ENCODE measurements at places on chromosomes 12 and 14.

- H3K4me1 ChIP-seq, result no peaks in the 10 kb centered on the region
- no peaks in the 10 kb centered on the region for H3K36me3 ChIP-seq
- H3K4me3 ChIP-seq, result no peak overlapping the region
- H3K27me3 ChIP-seq, result peaks cover 8% of the 10 kb centered on the region
Measured at GRCh38 chr12:31011746-31012566, 61.7 kb upstream of the DDX11 start.

DNA sequence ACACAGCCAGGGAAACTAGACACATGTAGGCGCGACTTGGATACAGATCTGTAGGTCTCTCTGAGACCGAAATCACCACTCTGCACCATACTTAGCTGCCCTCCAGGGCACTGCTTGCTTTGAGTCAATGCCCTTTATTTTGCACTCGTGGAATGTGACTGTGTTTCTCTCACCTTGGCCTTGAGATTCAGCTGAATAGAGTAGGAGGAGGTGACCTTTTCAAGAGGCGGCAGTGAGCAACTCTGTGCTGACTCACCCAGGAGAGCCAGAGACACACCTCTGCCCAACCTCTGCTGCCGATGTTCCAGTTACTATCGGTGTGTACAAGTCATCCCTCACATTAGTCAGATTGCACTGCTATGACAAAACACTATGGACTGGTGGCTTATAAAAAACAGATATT is 583.4 kb downstream of the VRK1 start:
- DNase-seq, result no peak
- no peaks in the 10 kb centered on the region for H3K36me3 ChIP-seq
- peaks cover 7% of the 10 kb centered on the region for H3K4me1 ChIP-seq

DNA sequence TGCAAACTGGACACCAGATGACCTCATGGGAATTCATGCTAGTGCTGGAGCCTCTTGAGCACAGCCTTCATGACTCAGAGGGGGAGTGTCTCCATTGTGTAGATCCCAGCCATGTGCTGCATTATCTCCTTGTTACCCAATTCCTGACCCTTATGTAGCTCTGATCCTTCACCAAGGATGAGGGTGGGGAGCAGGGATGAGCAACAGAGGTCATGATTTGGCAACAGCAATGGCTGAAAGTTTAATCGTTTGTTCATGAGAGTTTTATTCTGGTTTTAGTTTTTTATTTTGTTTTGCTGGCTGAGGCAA is 9.5 kb upstream of the BDKRB1 start:
- peaks cover 3% of the 10 kb centered on the region for H3K27me3 ChIP-seq
- H3K36me3 ChIP-seq, result no peaks in the 10 kb centered on the region
- H3K4me1 ChIP-seq, result no peaks in the 10 kb centered on the region
- no peak for DNase-seq
- no peak overlapping the region for H3K27ac ChIP-seq

DNA sequence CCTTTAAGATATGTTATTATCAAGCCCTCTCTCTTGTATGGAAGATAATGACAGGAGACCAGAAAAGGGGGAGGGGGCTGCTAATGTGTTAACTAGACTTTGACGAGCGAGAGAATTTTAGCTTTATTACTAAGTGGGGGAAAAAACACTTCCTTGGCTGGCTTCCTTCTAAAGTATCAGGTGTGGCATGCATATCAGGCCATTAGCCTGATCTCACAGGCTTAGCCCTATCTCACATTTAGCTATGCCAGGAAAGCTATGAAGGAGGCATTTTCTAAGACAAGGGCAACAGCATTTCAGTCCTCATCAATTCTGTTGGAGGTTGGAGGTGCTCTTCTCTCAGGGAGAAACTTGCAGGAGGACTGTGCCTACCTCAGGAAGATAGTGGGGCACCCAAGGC is 9.9 kb downstream of the SSPN start:
- no peak for DNase-seq
- H3K27me3 ChIP-seq, result peaks cover 32% of the 10 kb centered on the region
- no peak overlapping the region for H3K4me3 ChIP-seq
- peak overlapping the region; percentile 39 for H3K27ac ChIP-seq
- no peaks in the 10 kb centered on the region for H3K4me1 ChIP-seq
- H3K36me3 ChIP-seq, result no peaks in the 10 kb centered on the region

DNA sequence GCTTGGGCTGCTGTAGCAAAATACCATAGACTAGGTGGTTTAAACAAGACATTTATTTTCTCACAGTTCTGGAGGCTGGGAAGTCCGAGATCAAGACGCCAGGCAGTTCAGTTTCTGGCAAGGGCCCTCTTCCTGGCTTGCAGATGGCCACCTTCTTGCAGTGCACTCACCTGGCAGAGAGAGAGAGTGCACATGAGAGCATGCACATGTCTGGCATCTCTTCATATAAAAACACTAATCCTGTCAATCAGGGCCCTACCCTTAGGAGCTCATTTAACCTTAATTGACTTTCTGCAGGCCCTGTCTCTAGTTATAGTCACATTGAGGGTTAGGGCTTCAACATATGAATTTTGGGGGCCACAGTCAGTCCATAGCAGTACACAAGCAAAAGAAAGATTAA is 12.4 kb upstream of the EVL start:
- no peak overlapping the region for H3K27ac ChIP-seq
- H3K27me3 ChIP-seq, result no peaks in the 10 kb centered on the region
- H3K4me1 ChIP-seq, result peaks cover 3% of the 10 kb centered on the region
- H3K36me3 ChIP-seq, result no peaks in the 10 kb centered on the region

- no peaks in the 10 kb centered on the region for H3K27me3 ChIP-seq
- no peak for DNase-seq
- no peak overlapping the region for H3K27ac ChIP-seq
- peaks cover 15% of the 10 kb centered on the region for H3K36me3 ChIP-seq
- no peaks in the 10 kb centered on the region for H3K4me1 ChIP-seq
Measured at GRCh38 chr14:74660167-74660566, 48.1 kb upstream of the LTBP2 start.

DNA sequence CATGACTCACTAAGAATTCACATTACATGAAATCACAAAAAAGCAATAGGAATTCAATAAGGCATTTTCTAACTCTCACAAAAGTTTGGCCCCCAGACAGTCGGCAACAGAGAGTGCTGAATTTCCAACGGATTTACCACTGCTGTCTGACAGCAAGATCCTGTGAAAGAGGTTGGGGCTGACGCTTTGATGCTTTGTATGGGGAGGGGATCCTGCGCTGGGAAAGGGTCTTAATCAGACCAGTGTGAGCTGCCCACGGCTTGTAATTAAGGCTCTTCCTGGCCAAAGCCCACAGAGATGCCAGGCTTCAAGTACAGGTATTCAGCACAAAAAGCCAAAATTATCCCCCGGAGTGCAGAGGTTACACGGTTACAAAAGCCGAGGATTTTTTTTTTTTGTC is 66.8 kb upstream of the TMCC3 start:
- no peak for DNase-seq
- H3K27ac ChIP-seq, result no peak overlapping the region

- H3K4me1 ChIP-seq, result peaks cover 27% of the 10 kb centered on the region
- no peak for DNase-seq
- peaks cover 2% of the 10 kb centered on the region for H3K36me3 ChIP-seq
- no peak overlapping the region for H3K4me3 ChIP-seq
Measured at GRCh38 chr12:58860056-58860787, 60.1 kb downstream of the LRIG3 start.

DNA sequence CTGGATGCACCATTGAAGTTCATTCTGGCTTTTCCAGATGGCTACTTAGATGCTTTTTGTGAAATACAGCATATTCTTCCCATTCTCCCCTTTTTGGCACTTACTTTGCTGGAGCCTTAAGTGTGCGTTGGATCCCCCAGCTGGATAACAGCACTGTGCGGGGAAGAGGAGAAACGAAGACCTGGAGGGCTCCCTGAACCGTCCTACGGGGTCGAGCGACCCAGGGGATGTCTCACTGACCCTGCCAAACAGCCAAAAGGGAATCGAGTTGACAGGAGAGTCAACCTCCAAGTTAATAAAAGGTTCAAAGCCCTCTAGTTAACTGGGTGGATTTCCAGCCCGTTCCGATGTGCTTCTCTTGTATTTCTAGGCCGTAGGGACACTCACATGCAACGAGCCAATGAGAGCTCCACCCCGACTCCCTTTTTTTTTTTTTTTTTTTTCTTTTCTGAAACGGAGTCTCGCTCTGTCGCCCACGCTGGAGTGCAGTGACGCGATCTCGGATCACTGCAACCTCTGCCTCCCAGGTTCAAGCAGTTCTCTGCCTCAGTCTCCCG is 1.0 kb upstream of the CAMKK2 start:
- H3K4me1 ChIP-seq, result peaks cover 18% of the 10 kb centered on the region
- no peak for DNase-seq
- no peaks in the 10 kb centered on the region for H3K36me3 ChIP-seq
- peak overlapping the region; percentile 97 for H3K27ac ChIP-seq
- no peaks in the 10 kb centered on the region for H3K27me3 ChIP-seq
- peak overlapping the region; percentile 83 for H3K4me3 ChIP-seq

- no peak overlapping the region for H3K27ac ChIP-seq
- H3K27me3 ChIP-seq, result no peaks in the 10 kb centered on the region
- DNase-seq, result no peak
- peaks cover 4% of the 10 kb centered on the region for H3K36me3 ChIP-seq
- no peak overlapping the region for H3K4me3 ChIP-seq
Measured at GRCh38 chr12:27573972-27574371, 50.0 kb downstream of the PPFIBP1 start.

- H3K36me3 ChIP-seq, result peaks cover 80% of the 10 kb centered on the region
- DNase-seq, result no peak
- peaks cover 15% of the 10 kb centered on the region for H3K4me1 ChIP-seq
- no peak overlapping the region for H3K4me3 ChIP-seq
- no peaks in the 10 kb centered on the region for H3K27me3 ChIP-seq
Measured at GRCh38 chr12:20656600-20656999, 38.5 kb upstream of the SLCO1C1 start.

DNA sequence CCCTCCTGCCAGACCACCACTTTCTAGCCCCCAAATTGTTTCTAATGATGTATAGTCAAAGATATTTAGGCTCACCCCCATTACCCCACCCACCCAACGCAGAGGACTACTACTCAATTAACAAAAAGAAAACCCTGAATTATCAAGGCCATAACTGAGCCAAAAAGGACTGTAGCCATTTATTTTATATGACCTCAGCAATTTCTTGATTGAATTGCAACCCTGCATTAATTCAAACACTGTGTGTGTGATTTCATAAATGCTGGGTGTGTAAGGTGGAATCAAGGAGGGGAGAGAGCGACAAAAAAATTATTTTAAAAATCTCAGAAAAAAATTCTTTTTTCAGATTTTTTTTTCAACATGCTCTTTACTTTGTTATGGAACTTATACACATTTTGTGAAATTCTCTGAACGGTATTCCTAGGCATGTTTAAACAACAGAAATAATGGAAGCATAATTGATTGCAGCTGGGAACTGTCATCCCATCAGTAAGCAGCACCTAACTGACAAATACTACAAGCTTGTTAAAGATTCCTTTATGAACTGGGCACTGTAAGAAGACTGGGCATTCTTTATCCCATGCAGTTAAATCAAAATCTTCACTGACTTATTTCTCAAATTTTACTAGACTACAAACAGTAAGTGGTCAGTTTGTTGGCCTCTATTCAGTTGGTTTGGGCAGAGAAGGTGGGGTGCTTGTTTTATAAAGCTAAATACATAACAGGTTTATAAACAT is 179.1 kb downstream of the SOX5 start:
- no peaks in the 10 kb centered on the region for H3K27me3 ChIP-seq
- H3K4me3 ChIP-seq, result no peak overlapping the region
- peaks cover 16% of the 10 kb centered on the region for H3K4me1 ChIP-seq
- DNase-seq, result no peak
- H3K27ac ChIP-seq, result peak overlapping the region; percentile 44

DNA sequence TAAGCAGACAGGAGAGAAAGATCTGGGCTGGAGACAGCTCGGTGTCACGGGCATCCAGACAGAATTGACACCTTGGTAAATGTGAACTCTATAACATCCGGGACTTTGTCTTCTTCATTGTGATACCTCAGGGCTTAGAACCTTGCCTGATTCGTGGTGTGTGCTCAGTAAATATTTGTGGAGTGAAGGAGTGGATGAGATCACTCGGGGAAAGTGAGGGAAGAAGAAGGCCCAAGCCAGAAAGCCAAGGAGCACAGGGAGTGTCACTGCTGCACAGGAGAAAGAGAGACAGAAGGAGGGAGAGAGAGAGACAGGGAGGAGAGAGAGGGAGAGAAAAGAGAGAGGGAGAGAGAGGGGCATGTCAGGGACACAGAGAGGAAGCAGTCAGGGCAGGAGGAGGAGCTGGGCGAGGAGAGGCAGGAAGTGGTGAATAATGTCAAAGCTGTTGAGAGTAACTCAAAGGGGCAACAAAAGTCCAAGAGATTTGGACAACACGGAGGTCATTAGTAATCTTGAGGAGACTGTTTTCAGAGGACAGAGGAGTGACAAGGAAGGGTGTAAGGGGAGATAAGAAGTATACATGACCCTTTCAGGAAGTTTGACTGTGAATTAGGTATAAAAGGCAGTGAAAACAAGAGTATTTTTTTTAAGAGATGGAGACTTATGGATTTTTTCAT is 141.6 kb upstream of the MAX start:
- H3K27me3 ChIP-seq, result peaks cover 4% of the 10 kb centered on the region
- H3K4me1 ChIP-seq, result peaks cover 6% of the 10 kb centered on the region
- no peak for DNase-seq
- H3K36me3 ChIP-seq, result no peaks in the 10 kb centered on the region
- no peak overlapping the region for H3K4me3 ChIP-seq

- H3K4me3 ChIP-seq, result no peak overlapping the region
- peaks cover 17% of the 10 kb centered on the region for H3K4me1 ChIP-seq
- no peaks in the 10 kb centered on the region for H3K27me3 ChIP-seq
- DNase-seq, result no peak
Measured at GRCh38 chr12:98532687-98533304, 17.4 kb downstream of the TMPO start.

GRCh38 chr12:53059434-53060063 is 9.7 kb downstream of the TNS2 start:
- H3K4me1 ChIP-seq, result peaks cover 1% of the 10 kb centered on the region
- H3K27me3 ChIP-seq, result peaks cover 6% of the 10 kb centered on the region
- DNase-seq, result no peak
- peaks cover 4% of the 10 kb centered on the region for H3K36me3 ChIP-seq
- H3K27ac ChIP-seq, result no peak overlapping the region
- no peak overlapping the region for H3K4me3 ChIP-seq

DNA sequence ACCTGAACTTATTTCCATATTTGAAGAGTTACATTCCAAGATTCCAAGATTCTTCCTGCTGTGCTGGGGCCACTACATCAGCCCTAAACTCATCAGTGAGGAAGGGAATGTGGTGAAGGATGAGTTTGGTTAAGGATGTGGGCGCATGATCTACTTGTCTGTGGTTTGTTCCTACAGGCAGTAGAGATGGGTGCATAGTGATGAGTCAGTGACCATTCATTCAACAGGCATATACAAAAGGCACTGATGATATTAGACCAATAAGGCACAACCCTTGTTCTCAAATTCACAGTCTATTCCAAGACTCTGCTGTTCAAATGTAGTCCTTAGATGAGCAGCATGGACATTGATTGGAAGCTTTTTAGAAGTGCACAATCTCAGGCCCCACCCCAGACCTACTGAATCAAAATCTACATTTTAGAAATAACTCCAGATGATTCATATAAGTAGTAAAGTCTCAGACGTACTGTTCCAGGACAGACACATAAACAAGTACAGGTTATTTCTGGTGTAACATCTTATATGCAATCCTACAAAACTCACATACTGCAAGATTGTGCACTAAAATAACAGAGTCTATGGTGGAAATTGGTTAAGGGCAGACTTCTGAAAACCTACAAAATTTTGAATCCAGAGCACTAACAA is 47.7 kb upstream of the MAP3K9 start:
- H3K27me3 ChIP-seq, result peaks cover 9% of the 10 kb centered on the region
- H3K4me3 ChIP-seq, result no peak overlapping the region
- H3K27ac ChIP-seq, result no peak overlapping the region
- H3K4me1 ChIP-seq, result no peaks in the 10 kb centered on the region
- H3K36me3 ChIP-seq, result no peaks in the 10 kb centered on the region

Measured in progenitor cell of endocrine pancreas (in vitro differentiated cells).